ENCODE measurements at places on chromosomes 16 and 17.

DNA sequence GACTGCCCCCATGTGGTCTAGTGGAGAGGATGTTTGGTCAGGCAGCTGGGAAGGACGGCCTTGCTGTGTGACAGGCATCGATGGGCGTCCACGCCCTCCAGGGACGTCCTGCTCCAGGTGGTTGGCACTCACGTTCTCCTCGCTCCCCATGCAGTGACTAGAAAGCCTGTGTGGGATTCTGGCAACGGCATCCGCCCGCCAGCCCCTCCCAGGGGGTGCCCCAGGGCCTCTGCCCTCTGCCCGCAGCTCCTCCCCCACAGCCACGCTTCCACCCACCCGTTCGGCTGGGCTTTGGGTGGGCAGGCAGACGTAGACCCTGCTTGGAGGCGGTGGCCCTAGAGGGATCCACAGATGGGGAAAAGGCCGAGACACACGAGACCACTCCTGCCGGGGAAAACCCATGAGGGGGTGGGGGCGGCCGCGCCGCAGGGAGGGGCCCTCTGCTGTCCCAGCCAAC is 4.7 kb upstream of the IL17C start:
- DNase-seq = no peak

DNA sequence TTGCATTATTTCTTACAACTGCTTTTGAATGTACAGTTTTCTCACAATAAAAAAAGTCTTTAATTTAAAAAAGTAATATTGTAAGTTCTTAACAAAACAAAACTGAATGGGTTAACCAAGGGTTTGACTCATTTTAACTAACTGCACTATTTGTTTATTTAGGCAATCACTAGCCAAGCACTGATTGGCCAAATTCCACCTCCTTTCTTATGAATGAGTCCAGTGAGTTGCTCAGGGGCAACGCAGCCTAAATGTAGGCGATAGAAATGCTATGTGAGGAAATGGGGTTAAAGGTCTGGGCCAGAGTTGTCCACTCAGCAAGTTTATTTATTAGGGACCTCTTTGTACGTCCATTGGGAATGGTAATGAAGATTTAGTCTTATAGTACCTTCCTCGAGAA is 89.6 kb upstream of the MAF start:
- no peak for DNase-seq

GRCh38 chr16:67506468-67506867 is 22.2 kb upstream of the RIPOR1 start:
- no peak for DNase-seq

DNA sequence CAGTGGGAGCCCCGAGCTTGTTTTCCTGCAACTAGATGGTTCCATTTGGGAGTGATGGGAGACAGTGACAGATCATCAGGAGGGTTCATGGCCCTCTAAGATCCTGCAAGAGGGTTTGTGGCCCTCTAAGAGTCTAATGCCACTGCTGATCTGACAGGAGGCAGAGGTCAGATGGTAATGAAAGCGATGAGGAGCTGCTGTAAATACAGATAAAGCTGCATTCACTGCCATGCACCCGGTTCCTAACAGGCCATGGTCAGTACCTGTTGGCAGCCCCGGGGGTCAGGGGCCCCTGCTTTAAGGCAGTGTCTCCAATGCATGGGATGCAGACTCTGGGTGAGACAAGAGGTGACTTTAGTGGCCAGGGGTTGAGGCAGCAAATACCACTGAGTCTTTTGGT is 30.8 kb downstream of the SLC12A3 start:
- no peak for DNase-seq

- DNase-seq = no peak
Observed at GRCh38 chr17:63126607-63127006, 160.6 kb downstream of the TANC2 start.
